Fibroblast of skin of right biceps (primary cell): ENCODE measurements at places on chromosomes 3 and 15.
A peak's percentile ranks its signal among the peaks of the same experiment; 100 is the strongest.

- peak; percentile 10 for DNase-seq
These were observed 25.1 kb upstream of the CSTA start for GRCh38 chr3:122299872-122300460.

DNA sequence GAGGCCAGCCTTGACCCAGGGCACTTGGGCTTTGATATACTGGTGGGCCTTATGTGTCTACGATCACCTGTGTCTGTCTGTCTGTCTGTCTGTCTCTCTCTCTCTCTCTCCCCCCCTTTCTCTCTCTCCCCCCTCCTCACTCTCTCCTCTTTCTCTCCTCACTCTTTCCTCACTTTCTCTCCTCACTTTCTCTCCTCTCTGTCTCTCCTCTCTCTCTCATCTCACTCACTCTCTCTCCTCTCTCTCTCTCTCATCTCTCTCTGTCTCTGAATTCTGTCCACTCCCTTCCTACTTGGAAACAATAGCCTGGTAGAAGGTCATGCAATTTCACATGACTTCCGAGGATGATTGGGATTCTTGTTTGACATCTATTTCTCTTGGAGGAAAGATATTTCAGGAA is 269.2 kb upstream of the CHRM5 start:
- DNase-seq: no peak

DNA sequence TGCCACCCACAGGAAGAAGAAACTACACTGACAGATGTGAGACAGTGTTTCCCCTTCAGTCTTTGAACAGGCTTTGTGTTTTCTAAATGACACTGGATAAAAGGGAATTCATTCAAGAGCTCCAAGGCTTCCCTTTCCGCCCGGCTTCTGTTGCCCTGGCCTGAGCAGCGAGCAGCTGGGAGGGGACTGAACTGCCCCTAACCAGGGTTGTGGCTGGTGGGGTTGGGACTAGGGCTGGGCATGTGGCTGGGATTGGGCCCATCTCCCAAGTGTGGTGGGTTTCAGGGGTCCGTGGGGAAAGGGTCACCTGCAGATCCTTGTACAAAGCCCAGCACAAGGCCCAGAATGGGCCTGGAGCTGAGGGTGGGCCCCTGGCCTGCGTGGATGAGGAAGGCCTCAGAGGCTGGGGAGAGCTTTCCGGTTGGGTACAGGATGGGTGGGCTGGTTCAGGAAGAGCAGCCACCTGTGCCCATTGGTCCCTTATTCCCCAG is 10.4 kb downstream of the VILL start:
- no peak for DNase-seq

DNA sequence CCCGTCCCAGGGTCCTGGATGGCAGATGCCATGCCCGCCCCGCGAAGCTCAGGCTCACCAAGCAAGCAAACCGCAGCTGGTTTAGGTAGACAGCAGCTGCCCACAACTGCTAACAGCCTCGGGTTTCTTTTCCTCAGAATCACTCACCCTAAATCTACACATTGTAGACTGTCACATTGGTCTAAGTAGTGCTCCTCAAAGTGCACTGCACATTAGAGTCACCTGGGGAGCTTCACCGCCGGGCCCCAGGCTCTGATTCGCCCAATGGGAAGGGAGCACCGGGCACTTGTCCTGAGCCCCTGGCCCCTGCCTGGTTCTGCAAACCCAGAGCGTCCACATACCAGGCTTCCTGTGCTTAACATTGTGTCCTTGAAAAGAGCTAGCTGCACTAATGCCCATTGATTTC is 752 bp downstream of the OCA2 start:
- no peak for DNase-seq

DNA sequence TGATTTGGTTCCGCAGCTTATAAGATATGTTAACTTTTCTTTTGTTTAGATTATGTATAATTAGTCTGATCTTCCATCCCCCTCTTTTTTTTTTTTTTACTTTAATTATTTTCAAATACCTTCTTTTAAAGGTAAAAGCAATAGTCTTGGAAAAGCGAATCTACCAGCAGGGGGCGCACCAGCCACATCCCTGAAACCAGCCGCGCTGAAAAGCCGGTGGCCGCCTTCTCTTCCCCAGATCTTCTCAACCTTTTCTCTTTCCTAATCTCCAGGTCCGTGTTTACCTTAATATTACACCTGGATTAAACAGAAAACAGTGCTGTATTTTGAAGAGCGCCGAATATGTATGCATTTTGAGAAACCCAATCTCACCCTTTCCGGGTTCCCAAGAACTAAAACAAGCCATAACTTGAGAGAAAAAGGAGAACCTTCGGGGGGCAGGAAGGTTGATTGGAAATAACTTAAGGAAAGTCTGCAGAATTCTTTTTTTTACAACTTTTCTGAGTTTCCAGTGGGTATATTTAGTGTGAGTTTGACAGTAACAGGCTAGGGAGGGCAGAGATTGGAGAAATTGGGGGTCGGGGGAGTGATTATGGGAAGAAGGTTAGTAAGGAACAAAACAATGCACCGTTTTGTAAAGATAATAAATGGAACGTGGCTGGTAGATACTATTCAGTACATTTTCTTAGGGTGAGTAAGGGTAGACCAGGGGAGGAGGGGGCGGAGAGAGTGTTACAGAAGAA is 2.0 kb upstream of the SOX2 start:
- peak; percentile 50 for DNase-seq

DNA sequence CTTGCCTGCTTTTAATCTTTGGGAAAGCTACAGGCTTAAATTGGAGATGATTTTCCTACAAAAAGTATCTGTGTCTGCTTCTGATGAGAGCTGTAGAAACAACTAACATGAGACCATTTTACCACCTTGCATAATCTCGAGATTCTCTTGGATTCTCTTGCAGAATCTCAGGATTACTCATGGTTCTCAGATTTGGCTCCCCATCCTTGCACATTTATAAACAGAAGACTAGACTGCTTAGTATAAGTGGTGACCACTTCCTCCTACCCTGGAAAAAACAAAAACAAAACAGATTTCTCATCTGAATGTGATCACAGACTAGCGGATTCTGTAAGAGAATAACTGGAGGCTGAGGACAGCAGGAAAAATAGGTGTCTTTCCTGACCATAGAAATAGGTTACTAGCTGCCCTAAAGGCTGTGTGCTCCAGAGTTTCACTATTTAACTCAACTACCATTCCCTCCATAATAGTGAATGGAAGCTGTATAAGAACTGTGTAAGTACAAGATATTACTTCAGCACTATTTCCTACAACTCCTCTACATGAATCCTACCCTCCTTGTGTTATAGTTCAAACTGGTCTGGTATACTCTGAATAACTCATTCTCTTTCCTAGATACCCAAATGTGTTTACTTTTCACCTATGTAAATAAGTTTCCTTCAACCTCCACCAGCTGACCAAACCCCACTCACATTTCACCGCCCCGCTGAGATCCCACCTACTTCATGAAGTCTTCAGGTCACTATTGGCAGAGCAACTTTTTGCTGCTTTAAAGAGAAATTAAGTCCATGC is 122.2 kb upstream of the C2CD4B start:
- no peak for DNase-seq

GRCh38 chr3:131846296-131846924 is 188.4 kb downstream of the CPNE4 start:
- no peak for DNase-seq

DNA sequence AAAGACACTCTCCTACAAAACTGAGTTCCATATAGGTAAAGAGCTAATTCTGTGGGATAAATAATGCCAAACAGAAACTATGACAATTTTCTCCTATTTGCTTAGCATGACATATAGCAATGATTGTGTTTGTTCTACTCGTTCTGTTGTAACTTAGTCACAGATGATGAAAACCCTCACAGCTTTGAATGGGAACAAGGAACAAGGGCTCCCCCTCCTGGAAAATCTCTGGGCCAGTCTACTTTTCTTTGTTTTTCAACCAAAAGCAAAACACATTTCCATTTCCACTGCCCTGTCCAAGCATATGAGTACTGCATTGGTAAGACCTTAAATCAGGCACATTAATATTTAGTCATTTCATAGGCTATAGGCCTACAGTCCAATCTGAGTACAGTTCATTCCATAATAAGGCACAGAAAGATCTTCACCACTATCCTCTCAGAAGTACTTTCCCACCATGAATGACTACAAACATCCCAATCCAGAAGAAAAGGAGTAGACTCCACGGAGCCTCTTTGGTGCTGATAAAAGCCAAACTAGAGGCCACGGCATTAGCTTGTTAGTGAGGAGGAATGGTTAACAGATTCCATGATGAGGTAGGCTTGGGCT is 67.1 kb downstream of the ATP8B4 start:
- DNase-seq: peak; percentile 85

DNA sequence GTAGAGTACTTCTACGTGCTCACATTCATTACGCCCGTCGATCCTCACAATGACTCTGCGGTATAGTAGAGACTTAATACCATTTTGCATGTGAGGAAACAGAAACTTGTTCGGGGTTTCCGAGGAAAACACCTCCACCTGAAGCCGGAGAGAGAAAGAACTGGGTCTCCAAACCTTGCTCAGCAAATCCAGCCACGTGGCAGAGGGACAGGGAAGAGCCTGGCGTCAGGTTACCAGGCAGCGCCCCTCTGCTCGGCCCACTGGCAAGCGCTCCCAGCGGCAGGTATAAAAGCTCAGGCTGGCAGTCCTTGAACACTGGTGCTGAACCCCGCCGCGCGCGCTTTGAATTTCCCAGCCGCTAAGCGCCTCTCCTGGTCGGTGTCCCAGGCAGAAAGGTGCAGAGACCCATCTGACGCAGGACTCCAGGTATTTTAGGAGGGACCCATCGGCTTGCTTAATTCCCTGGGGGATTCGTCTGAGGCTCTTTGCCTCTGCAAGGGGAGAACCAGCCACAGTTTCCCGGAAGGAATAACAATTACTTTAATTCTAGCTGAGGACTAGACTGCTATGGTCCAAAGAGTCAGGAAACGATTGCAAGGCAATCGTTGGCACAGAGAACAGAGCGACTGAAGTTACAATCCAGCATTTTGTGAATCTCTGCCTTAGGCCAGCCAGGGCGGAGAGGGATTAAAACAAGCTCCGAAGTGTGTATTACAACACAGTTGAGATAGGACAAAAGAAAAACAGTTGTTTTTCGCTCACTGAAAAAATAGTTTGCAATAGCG is at the start of gene C2CD4A:
TSS of gene C2CD4A (plus strand) at position 315 of the 785 bp plus-strand sequence. CDS start 637 bp downstream, outside the sequence.
- peak; percentile 53 for DNase-seq

DNA sequence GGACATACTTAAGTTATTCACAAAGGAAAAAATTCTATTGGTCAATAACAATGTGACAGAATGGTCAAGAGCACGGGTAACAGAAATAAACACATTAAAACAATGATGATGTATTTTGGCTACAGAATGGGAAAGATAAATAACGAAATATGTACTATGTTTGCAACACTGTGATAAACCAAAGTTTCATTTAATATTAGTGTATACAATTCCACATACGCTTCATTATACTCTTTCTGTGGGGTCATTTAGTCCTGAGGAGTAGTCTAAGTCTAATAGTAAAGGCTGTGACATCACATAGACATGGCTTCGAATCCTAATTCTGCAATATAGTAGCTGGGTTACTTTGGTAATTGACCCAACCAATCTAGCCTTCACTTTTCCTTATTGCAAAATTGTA is 408.3 kb downstream of the MCTP2 start:
- no peak for DNase-seq

DNA sequence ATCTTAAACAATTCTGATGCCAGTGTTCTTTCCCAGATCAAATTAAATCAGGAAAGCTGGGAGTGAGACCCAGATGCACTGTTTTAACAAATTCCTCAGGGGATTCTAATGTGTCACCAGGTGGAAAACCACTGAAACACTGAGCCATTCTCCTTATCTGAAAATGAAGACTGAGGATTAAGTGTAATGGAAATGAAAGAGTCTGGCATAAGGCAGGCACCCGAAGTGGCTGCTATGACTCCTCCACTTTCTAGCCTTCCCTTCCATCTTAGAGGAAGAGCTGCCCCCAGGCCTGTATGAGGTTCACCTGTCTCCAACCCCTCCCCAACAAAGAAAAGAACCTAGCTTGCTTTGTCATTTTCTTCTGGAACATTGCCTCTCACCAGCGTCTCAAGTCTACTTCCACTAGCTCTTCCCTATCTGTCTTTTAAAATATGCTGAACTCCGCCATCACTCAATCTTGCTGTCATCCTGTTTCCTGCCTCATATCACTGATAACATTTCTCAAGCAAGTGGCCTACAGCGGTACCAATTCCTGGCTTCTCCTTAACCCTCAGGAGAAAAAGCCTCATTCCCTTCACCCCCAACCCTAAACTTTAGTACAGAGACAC is 13.7 kb upstream of the ABHD2 start:
- DNase-seq: no peak

DNA sequence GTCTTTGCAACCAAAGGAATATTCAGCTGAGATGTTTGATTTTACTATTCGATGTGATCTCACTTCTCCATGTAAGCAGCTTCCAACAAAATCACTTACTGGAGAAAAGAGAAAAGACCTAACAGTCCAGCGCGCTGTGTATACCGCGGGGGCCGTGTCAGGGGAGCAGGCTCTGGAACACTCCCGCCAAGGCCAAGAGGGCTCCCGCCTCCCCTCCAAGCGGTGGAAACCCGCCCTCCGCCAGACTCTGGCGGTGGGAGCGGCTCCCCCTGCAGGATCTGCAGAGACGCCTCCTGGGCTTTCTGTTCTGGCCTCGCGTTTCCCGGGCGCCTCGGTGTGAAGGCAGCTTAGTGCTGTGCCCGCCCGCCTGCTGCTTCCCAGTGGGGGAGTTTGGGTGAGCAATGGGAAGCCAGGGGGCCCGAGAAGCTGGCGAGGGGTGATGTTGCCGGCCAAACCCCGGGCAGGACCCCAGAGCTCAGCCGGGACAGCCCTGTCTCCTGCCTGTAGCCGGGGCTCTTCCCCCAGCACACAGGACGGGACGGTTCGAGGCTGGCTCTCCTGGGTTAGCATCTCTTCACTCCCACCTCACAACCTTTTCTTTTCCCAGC is 36.3 kb downstream of the CHST14 start:
- DNase-seq: peak; percentile 72

DNA sequence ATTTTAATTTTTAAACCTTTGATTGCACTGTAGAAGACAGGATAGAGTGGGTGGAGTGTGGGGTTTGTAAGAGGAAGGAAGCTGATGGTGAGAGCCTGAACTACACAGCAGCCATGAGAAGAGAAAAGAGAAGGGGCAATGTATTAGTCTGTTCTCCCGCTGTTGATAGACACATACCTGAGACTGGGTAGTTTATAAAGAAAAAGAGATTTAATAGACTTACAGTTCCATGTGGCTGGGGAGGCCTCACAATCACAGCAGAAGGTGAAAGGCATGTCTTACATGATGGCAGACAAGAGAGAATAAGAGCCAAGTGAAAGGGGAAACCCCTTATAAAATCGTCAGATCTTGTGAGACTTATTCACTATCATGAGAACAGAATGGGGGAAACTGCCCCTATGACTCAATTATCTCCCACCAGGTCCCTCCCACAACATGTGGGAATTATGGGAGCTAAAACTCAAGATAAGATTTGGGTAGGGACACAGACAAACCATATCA is 37.3 kb downstream of the STARD5 start:
- DNase-seq: no peak

DNA sequence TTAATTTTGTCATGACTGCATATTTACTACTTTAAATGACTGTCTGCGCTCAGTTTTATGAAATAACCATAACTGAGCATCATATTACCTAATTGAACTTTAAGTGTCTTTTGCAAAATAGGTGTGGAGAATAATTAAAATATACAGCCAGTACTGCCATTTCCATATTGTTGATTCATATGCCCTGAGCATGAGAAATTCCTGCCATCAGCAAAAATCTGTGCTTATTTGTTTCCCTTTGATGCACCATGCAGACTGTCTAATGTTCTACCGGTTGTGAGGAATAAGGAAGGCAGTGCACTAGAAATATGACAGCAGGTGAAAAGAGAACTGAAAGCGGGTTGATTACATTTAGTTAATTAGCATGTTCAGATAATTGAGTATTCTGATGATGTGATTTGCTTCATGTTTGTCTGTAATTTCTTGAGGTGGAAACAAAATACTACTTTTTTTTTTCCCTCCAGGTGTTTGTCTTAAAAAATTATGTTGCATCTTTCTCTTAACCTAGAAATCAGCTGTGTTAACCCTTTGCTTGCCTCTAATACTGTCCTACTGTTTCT is 229.4 kb upstream of the AZI2 start:
- DNase-seq: no peak
